ENCODE measurements at places on chromosomes 13 and 19.

DNA sequence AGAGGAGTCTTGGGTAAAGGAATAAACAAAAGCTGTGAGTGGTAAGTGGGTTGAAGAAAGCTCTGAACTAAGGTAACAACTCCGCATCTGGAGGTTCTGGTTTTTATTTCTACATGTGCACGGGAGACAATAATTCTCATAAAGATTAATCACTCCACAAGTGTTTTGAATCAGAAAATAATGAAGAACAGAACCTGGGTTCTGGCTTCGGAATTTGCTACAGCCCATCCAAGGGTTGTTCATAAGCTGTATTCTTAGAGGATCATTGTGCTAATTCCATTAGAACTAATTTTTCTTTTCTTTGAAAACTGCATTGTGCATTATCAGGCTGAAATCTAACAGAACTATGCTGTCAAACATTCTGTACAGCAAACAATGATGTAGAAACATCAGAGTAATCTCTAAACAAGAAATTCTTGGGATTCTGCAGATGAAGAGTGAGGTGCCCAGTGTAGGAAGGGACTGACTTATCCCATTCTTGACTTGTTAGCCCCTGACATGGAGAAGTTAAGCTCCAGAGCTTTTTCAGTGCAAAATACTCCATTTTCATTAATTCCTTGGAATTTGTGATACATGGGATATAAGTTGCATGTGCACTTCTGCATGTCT, 368.2 kb downstream of the COG6 start:
- no peak for DNase-seq

- DNase-seq = no peak
These were observed 18.1 kb upstream of the EID2 start for GRCh38 chr19:39557811-39558623.

- DNase-seq = peak; percentile 33
These were observed 572 bp downstream of the UGGT2 start for GRCh38 chr13:96052656-96053002.

- no peak for DNase-seq
These were observed 133.2 kb downstream of the TUBA3C start for GRCh38 chr13:19048381-19048780.

GRCh38 chr19:34416021-34416545, 11.9 kb downstream of the PDCD2L start:
- DNase-seq = no peak

GRCh38 chr13:96346921-96347320, 257.0 kb downstream of the HS6ST3 start:
- no peak for DNase-seq

- DNase-seq = no peak
These were observed 6.4 kb downstream of the RPL21 start for GRCh38 chr13:27257648-27258253.

DNA sequence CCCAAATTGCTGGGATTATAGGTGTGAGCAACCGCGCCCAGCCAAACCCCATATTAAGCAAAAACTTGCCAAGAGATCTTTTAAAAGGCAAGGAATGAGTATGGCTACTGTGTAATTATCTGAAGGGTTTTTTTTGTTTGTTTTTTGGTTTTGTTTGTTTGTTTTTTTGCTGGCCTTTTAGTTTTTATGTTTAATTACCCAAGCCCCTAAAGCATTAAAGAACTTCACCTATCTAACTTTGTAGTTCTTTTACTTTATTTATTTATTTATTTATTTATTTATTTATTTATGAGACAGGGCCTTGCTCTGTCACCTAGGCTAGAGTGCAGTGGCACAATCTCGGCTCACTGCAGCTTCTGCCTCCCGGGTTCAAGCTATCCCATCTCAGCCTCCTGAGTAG, 40.3 kb upstream of the GARRE1 start:
- no peak for DNase-seq

DNA sequence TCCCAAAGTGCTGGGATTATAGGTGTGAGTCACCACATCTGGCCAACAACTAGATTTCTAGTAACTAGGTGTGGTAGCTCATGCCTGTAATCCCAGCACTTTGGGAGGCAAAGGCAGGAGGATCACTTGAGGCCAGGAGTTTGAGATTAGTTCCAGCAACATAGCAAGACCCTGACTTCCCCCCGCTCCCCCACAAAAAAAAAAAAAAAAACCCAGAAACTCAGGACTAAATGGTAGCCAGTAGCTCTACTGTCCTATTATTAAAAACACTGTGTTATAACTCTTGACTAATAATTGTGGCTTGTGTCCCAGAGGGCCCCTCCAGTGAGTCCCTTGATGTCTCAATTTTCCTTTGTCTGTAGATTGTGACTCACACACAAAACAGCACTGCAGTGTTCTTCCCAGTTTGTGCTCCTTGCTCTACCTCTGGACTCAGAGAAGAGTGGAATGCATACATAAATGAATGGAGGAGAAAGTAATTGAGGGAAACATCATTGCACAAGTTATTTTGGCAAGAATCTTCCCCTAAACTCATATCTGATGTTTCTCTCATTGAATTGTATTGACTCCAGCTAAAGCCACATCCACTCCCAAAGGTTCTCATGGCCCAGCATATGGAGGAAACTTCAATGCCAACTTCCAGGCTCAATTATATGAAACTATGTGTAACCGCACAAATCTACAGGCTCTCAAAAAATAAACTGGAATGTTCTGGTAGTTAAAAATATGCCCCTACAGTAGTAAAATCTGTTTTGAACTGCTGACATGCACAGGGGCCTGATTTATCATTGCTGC, 8.8 kb downstream of the TPT1 start:
- peak; percentile 85 for DNase-seq

DNA sequence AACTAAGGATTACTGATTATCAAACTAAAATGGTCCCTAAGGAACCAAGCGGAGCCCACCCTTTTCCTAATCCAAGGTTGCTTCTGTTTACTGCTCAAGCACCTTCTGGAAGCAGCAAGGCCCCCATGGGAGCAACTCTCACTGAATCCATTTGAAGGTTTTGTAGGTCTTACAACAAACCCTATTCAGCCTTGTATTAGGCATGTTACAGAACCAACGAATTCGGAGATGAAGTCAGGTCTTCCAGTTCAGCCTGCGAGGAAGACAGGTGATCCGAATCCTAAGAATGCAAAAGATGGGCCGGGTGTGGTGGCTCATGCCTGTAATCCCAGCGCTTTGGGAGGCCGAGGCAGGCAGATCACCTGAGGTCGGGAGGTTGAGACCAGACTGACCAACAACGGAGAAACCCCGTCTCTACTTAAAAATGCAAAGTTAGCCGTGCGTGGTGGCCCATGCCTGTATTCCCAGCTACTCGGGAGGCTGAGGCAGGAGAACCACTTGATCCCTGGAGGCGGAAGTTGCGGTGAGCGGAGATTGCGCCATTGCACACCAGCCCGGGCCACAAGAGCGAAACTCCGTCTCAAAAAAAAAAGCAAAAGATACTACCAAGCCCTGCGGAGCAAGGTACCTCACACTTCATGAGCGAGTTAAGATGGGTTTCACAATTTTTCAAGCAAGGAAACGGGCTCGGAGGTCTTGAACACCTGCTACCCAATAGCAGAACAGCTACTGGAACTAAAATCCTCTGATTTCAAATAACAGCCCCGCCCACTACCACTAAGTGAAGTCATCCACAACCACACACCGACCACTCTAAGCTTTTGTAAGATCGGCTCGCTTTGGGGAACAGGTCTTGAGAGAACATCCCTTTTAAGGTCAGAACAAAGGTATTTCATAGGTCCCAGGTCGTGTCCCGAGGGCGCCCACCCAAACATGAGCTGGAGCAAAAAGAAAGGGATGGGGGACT, 609 bp downstream of the ZAR1L start:
- no peak for DNase-seq

DNA sequence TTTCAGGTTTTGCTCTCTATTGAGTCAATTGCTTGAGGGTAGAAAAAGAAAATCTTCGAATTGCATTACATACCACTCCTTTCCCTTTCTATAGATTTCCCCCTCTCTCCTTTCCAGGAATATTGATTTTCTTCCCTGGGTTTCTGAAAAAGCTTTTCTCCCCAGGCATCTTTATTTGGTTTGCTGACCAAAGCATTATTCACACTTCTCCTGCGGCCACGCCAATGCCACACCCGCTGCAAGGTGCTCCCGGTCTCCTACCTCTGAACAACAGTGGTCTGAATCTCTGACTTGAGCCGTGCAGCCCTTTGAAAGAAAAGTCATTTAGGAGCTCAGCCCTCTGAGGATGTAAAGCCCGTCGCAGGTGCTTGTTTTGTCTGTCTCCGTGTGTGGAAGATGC, 350.9 kb upstream of the TMTC4 start:
- no peak for DNase-seq

- DNase-seq = no peak
These were observed 512 bp downstream of the CC2D1A start for GRCh38 chr19:13906521-13906904.
